Left lung (tissue), 14 donors: ENCODE measurements at places on chromosomes 3 and 15. TPM values are rescaled to one million over a fixed set of nuclear protein-coding genes. Genes with fewer than 3 reads are reported as not detected.

The SMCO1 gene
- not detected for polyA plus RNA-seq

The LRTM1 gene
- not detected for polyA plus RNA-seq

The MKRN2OS gene
- polyA plus RNA-seq, result 1.9 TPM

The RAD18 gene
- 13.8 TPM for polyA plus RNA-seq

The ETV5 gene
- polyA plus RNA-seq, result 262 TPM

The ZPLD1 gene
- polyA plus RNA-seq, result not detected

The ALG1L2 gene
- polyA plus RNA-seq, result 3.8 TPM

The DHX30 gene
- 63.5 TPM for polyA plus RNA-seq

The RYR3 gene
- polyA plus RNA-seq, result 11.4 TPM

The TF gene
- polyA plus RNA-seq, result 4.6 TPM

The C3orf85 gene
- polyA plus RNA-seq, result 0.48 TPM

The CD86 gene
- 2.5 TPM for polyA plus RNA-seq

The TMEM212 gene
- 0.50 TPM for polyA plus RNA-seq

The CIDEC gene
- polyA plus RNA-seq, result not detected

The LTK gene
- 3.0 TPM for polyA plus RNA-seq

DNA sequence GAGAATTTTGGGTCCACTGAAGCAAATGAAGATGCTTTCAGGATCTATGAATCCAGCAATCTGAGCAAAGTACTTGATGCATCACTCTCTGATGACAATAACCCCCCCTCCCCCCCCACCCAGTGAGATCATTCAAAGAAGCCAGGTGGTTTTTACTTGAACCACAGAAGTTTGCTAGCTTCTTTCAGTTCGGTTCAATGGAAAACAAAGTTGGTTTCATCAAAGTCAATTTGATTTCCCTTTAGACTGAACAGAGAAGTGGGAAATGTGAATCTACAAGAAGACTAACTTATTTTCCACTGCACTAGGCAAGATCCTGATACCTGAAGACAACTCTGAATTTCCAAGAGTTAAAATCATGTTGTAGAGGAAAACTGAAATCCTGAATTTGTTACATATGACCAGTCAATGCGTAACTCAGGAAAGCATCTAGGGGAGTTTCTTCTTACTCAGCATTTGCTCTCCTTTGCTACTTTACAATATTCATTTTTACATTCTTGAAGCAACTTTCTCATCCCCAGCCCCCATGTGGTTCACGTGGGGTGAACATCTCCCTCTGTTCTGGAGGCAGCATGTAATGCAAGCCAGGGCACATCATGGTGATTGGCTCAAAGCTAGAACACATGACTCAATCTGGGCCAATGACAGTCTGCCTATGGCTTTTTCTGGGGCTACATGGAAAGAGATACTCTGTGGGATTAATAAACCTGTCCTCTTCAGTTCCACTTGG is 572.6 kb downstream of the FOXP1 start:
- no peak for DNase-seq

DNA sequence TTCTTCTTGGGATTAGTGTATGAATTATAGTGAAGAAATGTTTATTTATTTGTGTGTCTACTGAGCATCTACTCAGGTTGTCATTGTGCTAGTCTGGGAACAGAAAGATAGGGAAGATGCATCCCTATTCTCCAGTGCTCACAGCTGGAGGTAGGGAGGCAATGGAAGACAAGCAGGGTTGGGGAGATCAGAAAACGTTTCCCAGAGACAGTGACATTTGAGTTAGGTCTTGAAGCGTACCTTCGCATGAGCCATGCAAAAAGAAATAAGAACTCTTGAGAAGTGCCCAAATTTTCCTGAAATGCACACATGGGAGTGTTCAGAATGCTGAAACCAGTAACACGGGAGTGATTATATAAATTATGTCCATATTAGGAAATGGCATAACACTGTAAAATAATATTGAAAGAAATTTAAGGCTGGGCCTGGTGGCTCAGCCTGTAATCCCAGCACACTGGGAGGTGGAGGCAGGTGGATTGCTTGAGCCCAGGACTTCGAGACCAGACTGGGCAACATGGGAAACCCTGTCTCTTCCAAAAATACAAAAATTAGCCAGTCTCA is 5.3 kb upstream of the CEMIP start:
- DNase-seq, result no peak

GRCh38 chr3:22947851-22948250 is 255.3 kb upstream of the UBE2E2 start:
- DNase-seq, result no peak

DNA sequence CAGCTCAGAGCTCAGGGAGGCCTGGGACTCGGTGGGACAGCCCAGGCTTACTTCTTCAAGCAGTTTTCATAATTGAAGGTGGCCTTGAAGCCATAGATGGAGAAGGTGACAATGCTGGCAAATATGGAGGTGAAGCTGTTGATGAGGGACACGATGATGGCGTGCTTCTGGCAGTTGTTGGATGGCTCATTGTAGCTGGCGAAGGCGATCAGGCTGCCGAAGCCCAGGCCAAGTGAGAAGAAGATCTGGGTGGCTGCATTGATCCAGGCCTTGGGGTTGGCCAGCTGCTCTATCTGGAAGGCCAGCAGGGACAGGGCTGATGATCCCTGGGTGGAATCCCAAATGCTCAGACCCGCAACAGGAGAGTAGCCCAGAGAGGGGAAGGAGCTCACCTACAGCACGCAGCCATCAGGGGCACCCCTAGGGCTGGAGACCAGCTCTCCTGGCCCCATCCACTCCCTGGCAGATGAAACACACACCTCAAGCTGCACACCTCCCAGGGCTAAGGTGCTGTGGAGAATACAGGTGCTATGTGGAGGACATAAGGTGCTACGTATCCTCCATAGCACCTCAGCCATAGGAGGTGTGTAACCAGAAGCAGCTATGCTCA is 25.1 kb downstream of the SLC6A20 start:
- DNase-seq, result no peak

DNA sequence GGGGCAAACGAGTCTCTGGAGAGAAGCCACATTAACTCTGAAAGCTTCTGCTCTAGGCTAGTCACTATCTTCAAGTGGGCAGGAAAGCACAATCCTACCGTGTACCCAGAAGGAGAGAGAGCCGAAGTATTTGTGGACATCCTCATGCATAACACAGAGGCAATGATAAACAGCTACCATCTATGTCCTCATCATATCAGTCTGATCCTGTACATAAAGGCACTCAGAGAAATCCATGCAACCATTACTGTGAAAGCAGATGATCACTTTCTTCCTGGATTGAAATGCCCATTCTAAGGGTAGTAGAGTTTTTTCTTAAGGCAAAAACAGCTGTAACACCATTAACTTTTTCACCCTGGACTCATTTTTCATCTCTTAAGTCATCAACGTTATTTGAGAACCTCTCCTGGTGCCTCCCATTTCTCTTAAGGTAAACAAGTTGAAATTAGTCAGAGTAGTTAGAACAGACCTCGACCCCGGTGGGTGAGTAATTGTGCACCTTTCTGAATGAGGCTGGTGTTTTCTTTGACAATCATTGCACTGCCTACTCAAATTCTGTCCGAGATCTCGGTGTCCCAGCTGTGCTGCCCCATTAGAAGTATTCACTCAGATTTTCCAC is 327.4 kb downstream of the SHQ1 start:
- no peak for DNase-seq

DNA sequence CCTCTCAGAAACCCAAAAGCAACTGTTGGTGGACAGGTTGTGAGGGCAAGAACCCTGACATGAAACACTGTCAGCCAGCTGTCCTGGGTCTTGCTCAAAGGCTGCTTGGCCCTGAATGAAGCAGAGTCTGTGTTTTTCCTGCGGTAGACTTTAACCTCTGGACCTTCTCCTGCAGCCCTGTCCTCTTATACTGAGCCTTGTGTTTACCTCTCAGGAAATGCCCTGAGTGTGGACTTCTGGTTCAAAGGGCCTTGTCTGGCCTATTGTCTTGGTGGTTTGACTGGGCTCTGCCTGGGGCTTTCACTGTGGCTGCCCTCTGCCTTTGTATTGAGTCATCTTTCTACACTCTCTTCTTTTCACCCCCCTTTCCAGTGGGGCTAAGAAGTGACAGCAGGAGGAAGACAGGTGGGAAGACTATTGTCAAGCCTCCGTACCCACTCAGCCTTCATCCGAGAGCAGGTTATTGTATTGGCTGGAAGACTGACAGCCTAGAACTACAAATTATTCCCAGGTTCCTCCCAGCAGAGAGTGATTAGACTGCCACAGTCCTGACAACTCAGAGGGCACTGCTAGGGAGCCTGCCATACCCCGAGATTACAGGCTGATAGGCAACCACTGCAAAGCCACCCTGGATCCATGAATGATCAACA is 3.5 kb downstream of the SEC13 start:
- no peak for DNase-seq

GRCh38 chr3:79872483-79872882 is 104.7 kb upstream of the ROBO1 start:
- no peak for DNase-seq

- no peak for DNase-seq
Measured at GRCh38 chr3:85427467-85427866, 468.7 kb downstream of the CADM2 start.

DNA sequence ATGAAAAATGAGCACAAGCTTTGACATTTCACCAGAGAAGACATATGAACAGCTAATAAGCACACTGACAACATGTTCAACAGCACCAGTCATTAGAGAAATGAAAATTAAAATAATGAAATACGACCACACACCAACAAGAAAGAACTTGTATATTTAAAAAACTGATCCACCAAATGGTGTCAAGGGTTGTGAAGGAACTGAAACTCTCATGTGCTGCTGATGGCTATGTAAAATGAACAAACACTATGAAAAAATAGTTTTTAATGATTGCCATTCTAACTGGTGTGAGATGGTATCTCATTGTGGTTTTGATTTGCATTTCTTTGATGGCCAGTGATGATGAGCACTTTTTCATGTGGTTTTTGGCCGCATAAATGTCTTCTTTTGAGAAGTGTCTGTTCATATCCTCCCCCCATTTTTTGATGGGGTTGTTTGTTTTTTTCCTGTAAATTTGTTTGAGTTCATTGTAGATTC is 193.8 kb downstream of the SCAPER start:
- DNase-seq, result no peak

DNA sequence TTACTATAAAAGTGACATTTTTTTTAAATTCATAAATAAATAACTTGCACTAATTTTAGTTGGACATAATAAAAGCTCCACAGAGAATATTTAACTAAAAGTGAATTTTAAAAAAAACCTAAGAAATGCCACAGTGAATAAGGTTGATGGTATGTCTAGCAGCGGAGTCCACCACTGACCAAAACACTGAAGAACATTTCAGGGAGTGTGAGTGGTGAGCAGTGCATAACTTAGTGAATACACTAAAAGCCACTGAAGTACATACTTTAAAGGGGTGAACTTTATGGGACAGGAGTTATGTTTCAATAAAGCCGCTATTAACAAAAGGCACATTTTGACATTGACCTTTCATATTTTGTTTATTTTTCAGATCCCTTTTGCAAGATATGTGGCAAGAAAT is 32.3 kb downstream of the SRP14 start:
- DNase-seq, result no peak

GRCh38 chr3:150376001-150376848 is 31.9 kb upstream of the TSC22D2 start:
- peak; percentile 82 for DNase-seq

DNA sequence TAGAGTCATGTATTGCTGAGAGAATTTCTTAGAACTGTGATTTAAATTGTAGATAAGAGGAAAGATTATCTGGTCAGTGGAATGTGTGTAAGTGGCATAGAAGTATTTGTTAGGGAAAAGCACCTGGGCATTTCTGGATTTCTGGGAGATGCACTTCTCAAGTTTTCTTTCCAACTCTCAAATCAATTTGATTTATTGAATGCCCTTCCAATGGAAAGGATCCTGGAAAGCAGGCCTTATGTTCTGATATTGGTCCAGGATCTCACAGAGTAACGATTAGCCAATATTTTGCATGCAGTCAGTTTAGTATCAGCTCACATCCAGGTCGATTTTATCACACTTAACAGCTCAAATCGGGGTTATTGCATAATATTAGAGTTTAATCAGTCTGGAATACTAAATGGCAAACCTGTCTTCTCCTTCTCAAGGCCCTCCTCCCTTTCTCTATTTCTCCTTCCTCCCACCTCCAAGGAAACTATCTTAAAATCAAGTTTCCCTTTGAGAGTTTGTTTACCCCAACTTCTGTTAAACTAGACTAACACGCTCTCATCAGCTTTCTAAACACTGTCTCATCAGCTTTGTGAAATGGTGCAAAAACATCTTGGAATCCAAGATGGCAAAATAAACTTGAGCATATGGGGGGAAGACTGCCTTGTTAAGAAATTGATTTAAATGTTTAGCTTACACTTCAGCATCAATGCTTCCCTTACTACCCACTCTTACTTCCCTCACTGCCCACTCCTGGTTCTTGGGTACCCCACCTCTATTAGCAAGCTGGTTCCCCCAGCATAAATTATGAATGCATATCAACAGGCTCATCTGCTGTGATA is 9.5 kb downstream of the SOX2 start:
- no peak for DNase-seq

- no peak for DNase-seq
Measured at GRCh38 chr3:197577366-197578074, 21.8 kb upstream of the BDH1 start.

- DNase-seq, result no peak
Measured at GRCh38 chr3:38985581-38985980, 66.2 kb downstream of the SCN11A start.

DNA sequence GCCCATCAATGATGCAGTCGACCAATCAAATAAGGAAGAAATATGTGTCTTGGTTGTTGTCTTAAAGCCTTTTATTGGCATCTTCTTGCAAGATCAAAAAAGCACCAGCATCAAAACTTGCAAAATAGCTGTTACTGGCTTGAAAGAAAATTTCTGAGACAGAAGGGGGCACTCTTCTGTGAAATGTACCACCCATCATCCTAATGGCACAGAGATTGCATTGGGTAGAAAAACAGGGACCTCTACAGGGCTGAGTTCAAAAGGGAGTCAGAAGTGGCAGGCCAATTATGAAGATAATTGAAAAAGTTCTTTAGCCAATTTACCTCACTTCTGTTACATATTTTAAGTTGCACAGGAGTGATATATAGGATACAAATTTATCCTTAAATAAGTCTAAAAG is 122.3 kb upstream of the GPR149 start:
- DNase-seq, result no peak

GRCh38 chr3:142040941-142041491 is 108.3 kb downstream of the TFDP2 start:
- DNase-seq, result no peak

GRCh38 chr3:157610876-157611535 is 107.8 kb upstream of the VEPH1 start:
- no peak for DNase-seq

- DNase-seq, result no peak
Measured at GRCh38 chr15:87733541-87733941, 523.0 kb downstream of the NTRK3 start.

DNA sequence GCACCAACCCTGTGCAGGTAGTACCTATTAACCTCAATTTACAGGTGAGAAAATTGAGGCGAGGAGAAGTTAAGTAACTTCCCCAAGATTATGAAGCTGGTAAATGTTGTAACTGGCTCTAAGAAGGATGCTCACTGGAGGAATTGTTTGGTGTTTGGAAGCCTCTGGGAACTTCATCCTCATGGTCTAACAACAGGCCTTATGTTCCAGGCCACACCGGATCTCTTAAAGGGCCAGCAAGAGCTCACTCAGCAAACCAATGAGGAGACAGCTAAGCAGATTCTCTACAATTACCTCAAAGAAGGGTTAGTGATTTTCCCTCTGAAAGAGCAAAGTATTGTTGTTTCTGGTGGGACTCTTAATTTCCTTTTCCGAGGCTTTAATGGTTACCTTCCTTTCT is 63.9 kb downstream of the CGNL1 start:
- DNase-seq, result no peak
